AG09309 (cell line): ENCODE measurements at places on chromosomes 12 and 14.

DNA sequence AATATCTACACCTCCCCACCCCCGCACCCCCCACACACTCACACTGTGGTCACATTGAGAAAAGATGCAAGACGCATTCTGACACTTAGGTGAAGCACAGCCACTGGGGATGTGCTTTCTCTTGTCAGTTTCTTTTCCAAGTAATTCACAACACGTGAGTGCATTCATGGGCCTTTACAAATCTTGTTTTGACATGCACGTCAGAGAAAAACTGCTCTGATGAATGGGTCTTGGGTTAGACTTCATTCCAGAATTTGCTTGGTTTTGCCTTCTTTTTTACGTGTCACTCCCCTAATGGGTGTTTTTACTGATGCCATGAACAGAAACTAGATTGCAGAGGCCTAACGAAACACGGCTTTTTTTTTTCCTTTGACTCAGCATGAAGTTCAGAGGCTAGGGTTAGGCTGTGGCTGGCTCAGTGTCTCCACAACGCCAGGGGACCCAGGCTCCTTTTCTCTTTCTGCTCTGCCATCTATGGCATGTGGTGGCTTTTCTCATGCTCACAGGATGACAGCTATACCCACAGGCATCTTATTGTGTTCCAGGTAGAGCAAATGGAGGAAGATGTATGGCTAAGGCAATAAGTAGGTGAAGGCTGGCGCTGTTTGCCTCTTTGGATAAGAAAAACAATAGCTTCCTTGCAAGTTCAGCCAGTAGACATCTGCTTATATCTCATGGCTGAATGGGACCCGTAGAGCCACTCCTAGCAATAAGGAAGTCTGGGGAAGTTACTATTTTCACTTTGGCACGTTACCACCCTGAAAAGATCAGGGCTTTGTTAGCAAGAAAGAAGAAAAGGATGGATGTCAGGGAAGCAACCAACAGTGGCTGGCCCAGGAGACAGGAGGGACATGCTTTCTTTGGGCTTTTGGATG, 253.3 kb downstream of the SLC15A4 start:
- DNase-seq: no peak

DNA sequence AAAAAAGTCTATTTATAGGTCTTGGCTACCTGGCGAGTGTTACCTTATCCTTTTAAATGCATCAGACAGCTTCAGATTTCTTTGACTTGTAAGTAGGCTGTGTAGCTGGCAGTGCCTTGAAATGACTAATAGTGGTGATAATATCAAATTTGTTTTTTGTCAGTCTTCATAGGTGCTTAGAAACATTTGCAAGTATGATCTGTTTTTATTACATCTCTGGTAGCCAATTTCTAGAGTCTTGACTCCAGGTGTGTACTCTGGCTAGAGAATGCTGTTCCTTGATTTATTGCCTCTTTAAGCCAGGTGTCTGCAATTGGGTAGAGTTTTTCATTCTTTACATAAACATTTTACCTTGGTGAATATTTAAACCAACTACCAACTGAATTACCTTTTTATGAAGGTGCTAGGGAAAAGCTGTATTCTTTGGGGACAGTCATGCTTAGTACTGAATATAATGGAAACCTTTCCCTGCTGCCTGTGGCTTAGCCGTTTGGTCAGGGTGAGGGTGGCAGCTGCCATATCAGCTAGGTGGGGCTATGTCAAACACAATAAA, 32.6 kb downstream of the MLXIP start:
- no peak for DNase-seq

GRCh38 chr12:113005762-113006161, 27.4 kb downstream of the OAS2 start:
- no peak for DNase-seq

GRCh38 chr14:26775765-26776563, 178.1 kb upstream of the NOVA1 start:
- no peak for DNase-seq

DNA sequence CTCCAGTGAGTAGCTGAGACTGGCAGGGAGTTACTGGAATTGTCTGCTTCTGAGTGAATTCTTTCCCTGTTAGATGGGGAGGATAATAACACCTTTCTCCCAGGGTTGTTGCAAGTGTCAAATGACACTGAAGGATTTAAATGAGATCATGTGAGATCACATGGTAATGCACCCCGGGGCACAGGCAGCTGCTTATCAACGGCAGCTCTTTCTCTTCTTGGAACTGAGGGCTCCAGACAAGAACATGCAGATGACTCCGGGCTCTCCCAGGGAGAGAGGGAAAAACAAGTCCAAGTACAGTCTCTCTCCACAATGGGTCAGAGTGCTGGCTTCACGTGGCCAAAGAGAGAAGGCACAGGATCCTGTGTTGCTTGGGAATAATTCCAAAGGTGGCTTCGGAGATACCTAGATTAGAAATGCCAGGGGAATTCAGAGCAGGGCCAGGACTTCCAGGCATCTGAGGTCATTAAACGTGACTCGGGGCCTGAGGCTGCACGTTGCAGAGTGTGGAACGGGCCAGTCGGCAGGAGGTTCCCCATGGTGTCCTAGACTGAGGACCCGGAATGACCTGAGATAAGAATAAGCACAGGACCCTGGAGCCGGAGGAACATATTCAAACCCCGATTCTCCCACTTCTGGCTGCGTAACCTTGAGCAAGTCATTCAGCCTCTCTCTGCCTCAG, 109.2 kb downstream of the PRMT8 start:
- no peak for DNase-seq

DNA sequence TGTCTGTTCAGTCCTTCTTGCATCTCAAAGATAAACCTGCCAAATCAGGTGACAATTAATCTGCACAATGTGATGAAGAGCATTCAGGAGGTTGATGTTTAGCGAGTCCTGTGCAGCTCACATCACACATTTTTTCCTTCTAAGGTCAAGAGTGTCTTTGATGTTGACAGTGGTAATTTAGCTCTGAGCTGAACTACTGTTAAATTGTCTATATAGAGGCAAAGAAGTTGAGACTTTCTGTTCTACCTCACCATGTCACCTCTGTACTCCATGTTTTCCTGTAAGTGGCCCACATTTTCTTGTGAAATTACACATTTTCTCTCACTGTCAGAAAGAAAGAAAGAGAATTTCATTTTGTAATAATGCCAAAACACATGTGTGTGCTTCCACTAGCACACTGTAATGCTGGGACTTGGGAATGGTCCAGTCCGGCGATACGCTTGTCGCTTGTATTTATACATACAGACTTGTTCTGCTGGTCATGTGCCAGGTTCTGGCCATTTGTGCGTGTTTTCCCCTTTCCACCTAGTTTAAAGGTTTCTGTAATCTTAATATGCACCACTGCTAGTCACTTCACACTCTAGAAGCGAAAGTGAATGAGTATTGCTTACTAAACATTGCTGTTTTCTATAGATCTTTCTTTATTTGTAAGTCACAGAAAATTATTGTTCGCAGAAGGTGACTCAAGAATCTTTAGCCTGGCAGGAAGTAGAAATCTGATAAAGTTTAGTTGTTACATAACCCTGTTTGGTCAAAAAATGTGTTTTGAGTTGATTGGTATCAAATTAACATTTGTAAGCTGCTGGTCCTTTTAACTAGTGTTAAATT, 328.9 kb downstream of the TMTC2 start:
- peak; percentile 7 for DNase-seq

GRCh38 chr12:99975321-99975720, 9.4 kb downstream of the ANKS1B start:
- no peak for DNase-seq

- DNase-seq: peak; percentile 28
Observed at GRCh38 chr12:81222846-81223592, 145.1 kb downstream of the ACSS3 start.
